Karpas-422 (cell line): ENCODE measurements at places on chromosomes 16 and 17.
A peak's percentile ranks its signal among the peaks of the same experiment; 100 is the strongest.

DNA sequence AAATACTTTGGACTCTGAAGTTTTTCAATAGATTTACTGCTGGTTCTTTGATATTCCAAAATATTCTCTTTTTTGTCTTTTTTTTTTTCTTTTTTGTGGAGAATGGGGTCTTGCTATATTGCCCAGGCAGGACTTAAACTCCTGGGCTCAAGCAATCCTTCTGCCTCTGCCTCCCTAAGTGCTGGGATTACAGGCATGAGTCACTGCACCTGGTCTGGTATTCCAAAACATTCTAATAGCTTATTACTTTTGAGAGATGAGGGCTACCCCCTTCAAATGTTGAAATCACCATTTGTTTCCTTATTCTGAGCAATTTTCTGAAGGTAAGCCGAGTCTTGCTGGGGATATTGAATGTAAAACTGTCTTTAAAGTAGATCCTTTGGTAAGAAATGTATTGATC, 55.0 kb upstream of the TEX2 start:
- no peak for DNase-seq

GRCh38 chr17:281365-281999, 71.1 kb downstream of the RPH3AL start:
- no peak for DNase-seq

- peak; percentile 66 for DNase-seq
These were observed 11.2 kb upstream of the SBK1 start for GRCh38 chr16:28280881-28281836.

DNA sequence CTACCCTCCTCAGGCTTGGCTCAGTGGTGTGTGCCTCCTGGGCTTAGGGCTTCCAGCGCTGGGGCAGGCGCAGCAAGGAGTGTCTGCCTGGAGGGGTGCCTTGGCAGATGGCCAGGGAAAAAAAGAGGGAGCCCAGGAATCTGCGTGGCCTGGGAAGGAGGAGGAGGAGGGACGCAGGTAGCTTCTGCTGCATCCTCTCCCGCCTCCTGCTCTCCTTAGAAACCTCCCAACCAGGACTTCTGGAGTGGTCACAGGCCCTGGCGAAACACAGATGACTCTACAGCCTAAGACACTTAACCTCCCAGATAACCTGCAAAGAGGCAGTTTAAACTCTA, 7.3 kb upstream of the BCAR1 start:
- no peak for DNase-seq

GRCh38 chr17:37772982-37773381, 28.1 kb upstream of the HNF1B start:
- no peak for DNase-seq

- no peak for DNase-seq
These were observed 98.1 kb downstream of the WNT3 start for GRCh38 chr17:46720408-46720807.

DNA sequence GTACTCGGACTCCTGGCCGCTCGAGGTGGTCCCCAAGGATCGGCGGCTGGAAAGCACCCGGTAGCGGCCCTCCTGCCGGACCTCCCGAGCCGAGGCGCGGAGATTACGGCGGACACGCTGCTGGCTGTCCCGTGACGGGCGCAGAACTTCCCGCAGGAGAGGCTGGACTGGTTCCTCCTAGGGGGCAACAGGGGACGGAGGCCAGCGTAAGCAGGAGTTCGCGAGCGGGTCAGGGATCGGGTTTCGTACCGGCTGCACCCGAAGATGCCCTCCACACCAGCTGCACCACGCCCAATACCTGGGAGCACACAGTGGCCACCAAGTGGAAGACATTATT, 341 bp downstream of the SLC7A6OS start:
- DNase-seq, result no peak

DNA sequence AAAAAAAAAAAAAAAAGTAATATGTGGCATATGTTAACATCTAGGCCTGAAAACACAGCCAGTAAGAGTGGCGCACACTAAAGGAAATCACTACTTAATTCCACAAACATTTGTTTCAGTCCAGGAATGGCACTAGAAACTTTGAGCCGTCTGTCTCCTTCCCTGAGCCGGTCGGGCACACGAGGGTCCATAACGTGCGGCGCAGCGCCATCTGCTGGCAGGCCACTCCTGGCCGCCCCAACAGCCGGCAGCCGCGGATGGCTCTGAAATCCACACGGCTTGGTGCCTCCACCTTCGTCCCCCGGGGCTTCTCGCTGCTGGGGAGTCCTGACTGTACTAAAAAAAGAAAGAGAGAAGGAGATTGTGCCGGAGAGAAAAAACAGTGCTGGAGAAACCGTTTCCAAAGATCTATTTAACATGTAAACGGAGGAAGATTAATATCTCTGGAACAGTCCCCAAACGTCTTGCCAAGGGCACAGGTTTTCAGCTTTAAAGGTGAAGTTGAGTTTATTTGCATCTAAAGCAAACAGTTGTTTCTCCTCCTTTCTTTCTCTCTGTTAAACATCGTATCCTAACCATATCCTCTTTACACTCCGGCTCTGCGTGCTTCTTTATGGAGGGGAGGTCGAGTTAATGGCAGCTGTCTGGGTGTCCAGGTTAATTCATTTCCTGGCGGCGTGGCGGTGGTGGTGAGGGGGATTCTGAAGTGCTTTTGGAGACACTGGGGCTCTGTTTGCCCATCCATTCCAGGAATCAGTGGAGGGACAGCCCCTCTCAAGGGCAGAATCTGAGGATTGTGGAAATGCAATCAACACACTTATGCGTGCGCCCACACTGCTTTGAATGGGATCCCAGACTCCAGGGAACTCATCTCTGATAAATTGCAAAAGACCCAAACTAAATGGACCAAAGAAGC, 611.3 kb upstream of the SALL1 start:
- peak; percentile 90 for DNase-seq

GRCh38 chr17:69457603-69458002, 43.1 kb downstream of the MAP2K6 start:
- no peak for DNase-seq

GRCh38 chr17:16215002-16215272, 397 bp downstream of the NCOR1 start:
- DNase-seq, result no peak

- DNase-seq, result no peak
These were observed 974 bp downstream of the GALR2 start for GRCh38 chr17:76075364-76076145.

DNA sequence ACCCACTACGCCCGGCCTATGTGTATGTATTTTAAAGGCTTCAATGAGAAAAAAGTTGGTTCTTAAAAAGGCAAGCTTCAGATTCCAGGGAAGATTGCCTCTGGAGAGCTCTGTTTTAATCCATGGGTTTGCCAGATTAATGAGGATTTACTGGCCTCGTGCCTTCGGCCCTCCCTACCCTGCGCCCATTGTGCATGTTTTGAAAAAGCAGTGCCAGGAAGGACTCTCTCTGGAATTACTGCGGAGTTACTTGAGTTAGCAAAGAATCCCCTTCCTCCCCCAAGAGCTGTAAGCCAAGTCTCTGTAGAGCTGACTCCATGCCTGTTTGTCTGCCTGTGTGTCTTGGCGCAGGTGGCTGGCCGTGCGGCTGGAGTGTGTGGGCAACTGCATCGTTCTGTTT, 98.9 kb downstream of the ABCC6 start:
- DNase-seq, result no peak

DNA sequence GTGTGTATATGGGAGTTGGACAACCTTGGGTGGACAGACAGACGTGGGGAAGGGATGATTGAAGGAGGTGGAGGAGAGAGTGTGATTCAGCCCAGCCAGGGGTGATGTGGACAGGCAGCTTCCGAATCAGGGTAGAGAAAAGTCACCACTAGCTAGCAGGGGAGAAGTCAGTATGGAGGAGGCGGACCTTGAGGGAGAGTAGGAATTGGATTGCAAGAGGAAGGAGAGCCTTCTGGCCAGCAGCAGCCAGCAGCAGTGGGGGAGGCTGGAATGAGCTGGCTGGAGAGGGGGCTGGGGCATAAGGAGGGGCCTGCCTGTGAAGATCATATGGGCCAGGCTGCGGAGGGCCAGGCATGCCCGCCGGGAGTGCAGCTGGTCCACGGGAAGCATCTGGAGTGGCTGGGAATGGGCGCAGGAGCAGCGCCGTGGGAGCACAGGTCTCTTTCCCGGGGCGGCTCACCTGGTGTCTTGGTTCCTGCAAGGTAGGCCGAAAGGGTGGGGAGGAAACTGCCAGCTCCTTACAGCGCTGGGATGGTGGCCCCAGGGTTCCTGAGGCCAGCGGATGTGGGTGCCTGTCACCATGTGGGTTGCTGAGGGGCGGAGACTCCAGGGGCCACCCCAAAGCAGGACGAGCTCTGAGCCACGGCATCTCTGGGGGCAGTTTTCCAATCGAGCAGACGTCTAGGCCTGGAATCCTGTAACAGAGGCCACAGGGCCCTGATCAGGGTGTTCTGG, 235.3 kb downstream of the SEC14L1 start:
- DNase-seq, result no peak

- DNase-seq, result no peak
These were observed 43.5 kb upstream of the IL34 start for GRCh38 chr16:70602831-70603230.

DNA sequence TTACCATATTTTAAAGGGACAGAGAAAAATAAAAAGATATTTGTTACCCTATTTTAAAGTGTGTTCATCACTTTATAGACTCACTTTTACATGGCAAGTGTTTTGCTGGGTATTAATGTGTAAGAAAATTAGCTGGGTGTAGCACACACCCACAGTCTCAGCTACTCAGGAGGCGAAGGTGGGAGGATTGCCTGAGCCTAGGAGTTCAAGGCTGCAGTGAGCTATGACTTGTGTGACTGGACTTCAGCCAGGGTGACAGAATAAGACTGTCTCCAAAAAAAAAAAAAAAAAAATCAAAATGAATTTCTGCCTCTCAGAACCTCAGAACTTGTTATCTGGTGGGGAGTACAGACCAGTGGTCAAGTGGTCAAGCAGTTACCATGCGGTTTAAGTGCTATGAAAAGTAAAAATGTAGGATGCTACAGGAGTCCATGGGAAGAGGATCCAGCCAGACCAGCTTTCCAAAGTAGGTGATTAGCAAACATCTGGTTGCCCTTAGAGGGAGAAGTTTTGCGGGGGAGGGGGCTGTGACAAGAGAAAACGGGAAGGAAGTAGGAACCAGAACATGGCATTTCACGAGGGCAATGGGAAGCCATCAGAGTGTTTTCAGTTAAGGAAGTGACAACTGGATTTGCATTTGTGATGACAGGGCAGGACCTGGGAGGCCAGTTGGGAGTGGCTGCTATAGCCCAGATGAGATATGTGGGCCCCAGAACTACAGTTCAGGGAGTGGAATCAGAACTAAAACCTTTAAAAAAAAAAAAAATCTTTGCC, 13.9 kb downstream of the CNEP1R1 start:
- peak; percentile 55 for DNase-seq

GRCh38 chr17:66276328-66276937, 26.0 kb upstream of the PRKCA start:
- DNase-seq, result no peak

GRCh38 chr16:74064120-74064735, 232.4 kb upstream of the PSMD7 start:
- peak; percentile 45 for DNase-seq

DNA sequence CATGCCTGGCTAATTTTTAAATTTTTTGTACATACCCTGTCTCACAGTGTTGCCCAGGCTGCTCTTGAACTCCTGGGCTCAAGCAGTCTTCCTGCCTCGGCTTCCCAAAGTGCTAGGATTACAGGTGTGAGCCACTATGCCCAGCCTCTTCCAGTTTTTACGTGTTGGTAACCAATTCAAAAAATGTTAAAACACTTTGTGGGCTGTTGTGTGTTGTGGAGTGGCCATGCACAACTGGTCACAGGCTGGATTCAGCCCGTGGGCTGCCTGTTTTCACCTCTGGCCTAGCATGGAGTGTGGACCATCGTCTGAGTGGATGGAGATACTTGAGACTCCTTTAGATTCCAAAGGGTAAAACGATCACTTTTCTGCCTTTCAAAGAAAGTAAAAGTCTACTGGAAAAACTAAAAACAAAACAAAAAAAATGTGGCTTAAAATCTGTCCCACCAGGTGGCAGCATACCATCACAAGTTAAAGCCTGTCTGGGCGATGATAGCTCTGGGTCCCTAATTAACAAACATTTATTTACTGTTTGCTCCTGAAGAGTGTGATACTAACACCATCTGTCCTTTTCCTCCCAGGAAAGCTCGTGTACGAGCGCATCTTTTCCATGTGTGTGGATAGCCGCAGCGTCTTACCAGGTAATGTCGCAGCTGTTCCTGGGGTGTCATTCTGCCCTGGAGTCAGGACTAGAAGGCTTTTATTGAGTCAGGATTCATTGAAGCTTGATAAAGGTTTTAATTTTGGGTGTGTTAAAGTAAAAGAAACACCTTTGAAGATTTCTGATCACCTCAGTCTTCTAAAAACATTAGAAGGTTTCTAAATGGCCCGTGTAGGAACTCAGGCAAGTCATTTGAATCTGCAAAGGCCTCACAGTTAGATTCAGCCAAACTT, 45.8 kb downstream of the VPS35L start:
- peak; percentile 70 for DNase-seq

GRCh38 chr17:44522883-44523671, 19.9 kb upstream of the GPATCH8 start:
- DNase-seq, result peak; percentile 90

- no peak for DNase-seq
These were observed 3.5 kb downstream of the ATP2A3 start for GRCh38 chr17:3960764-3961163.

GRCh38 chr16:35585411-35585810, 2126.0 kb downstream of the TP53TG3F start:
- DNase-seq, result no peak

- DNase-seq, result peak; percentile 89
These were observed 22.7 kb downstream of the GGA3 start for GRCh38 chr17:75238684-75239191.

GRCh38 chr16:88978608-88979346, 1.8 kb upstream of the CBFA2T3 start:
- no peak for DNase-seq

DNA sequence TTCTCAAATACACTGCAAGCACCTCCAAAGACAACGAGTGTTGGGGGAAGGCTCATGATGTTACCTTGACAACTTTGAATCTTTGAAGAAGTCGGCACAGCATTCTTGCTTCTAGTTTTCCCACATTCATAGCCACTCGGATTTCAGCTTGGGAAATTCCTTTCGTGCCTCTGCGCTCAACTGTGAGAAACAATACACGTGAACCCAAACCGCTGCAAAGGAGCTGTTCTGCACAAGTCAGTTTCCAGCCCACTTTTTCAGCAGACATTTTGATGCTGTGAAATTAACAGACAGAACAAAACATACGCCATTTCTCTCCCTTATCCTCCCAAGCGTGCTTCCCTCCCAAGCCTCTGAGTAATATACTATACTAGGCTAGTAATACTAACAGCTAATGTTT, 41.2 kb downstream of the GTF3C1 start:
- no peak for DNase-seq

DNA sequence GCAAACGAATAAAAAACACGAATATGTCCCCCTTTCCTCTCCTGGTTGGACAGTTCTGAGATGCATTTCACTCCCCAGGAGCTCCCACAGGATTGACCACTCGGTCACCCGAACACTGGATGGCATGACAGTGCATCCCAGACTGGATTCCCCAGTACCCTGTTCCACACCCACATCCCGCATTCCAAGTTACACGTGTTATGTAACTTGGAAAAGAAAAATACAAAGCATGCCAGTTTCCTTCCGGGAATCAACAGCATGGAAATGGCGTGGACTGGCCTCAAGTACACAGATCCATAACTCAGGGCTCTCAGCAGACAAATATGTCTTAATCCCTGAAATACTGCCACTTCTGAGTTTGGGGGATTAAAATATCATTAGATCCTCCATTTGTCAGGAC, 12.6 kb upstream of the KLHL36 start:
- DNase-seq, result no peak
